ENCODE measurements at places on chromosomes 2 and 18. TPM values are rescaled to one million over a fixed set of nuclear protein-coding genes. Genes with fewer than 3 reads are reported as not detected.
A peak's percentile ranks its signal among the peaks of the same experiment; 100 is the strongest.

Gene LIMS4
- 0.96 TPM for polyA plus RNA-seq

DNA sequence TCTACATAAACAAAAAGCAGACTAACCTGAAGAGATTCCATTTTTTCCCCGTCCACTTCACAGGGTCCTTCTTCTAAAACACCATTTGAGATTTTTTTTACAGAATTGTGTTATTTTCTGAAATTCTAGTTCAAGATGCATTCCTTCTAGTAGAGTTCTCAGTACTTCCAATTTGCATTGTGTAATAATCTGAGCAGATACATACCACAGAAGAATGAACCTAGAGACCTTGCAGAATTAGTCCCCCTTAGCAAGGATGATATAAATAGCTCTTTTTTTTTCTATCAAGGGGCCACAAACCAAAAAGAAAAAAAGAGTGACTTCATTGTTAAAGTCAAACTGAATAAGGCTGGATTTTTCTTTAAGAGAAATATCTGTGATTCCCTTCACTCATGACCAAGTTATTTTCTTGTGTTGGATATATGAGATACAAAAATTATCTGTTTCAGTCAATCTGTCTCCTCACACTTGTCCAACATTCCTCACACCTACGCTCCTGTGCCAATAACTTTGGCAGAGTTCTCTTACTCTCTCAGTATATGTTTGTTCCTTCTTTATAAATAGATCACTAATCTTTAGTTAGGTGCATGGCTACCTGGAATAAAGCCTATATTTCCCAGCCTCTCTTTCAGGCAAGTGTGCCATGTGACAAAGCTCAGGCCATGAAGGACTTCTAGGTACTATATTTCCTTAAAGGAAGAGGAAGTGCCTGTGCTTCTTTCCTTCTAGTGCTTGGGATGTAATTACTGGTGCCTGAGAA, 183.5 kb downstream of the ZNF385B start:
- DNase-seq = peak; percentile 6

DNA sequence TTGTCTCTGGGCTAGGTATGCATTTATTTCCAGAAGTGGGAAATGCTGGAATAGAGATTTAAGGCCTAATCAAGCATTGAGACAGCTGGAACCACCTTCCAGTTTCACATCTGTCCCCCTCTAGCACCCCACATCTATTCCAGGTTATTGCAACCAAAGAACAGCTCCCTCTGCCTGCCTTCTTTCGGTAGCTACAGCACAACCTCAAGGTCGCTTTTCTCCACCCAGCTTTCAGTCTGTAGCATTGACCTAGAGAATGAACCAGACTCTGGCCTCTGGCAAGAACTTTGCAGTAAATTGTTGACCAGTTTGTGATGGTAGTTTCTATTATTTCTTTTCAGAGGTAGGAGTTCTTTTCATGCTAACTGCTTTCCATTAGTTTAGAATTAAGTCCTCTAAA, 484.2 kb downstream of the DLGAP1 start:
- DNase-seq = no peak

DNA sequence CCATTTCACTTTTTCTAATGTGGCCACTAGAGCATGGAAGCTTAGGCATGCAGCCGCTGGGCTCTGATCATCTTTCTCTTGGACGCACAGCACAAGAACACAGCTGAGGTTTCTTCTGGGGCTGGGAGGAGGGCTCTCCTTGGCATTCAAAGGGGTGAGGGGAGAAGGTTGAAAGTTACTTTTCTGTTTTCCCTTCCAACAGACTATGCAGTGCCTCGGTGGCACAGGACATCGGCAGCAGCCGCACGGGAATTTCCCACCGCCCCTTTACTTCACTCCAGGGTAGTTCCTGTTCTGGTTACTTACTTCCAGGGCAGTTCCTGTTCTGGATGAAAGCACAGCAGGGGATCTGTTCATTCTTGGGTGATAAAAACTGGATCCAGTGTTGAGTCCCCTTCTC, 18.9 kb upstream of the MAL start:
- DNase-seq = no peak

DNA sequence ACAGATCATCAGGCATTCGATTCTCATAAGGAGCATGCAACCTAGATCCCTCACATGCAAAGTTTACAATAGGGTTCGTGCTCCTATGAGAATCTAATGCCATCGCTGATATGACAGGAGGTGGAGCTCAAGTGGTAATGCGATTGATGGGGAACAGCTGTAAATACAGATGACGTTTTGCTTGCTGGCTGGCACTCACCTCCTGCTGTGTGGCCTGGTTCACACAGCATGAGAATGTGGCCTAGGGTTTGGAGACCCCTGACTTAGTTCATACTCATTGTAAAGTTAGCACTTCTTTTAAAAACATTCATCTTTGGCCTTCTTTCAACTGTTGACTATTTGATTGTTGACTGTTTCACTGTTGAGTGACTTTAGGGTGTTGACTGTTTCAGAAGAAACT, 8.7 kb upstream of the CHMP1B start:
- DNase-seq = no peak

Gene IL1F10
- polyA plus RNA-seq = not detected

DNA sequence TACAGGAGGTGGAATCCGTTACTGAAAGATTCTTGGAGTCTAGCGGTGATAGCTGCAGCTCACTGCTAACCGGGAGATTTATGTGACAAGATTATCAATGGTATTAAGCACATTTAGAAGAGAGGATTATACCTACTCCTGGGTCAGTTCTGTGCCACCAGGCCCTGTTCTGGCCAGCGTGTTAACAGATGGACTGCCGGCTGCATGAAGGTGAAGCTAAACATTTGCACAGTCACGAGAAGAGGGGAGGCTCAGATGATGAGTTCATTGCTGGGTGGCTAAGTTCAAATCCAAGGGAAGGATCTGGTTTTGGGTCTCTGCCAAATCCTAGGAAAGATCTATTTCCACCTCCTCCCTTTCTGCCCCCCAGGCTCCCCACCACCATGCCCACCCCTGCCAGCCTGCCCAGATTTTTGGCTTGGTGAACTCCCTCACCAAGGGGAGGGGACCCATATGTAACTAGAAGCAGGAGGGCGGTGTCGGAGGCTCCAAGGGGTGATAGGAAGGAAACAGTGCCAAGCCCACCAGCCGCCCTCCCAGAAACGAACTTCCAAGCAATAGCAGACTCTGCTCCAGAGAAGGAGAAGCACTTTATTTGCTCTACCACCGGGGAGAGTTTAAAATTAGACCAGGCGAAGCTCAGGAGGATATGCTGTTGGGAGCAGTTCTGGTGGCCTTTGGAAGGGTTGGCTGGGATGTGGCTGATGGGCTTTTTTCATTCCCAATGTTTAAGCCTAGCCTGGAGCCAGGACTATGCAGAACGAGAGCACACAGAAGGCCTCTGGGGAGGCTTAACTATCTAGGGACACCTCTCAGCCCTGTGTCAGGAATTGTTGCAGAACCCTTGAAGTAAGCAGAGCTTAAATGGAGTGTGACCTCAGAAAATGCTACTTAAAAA, 200.5 kb downstream of the KLHL29 start:
- DNase-seq = no peak

Measured in right renal cortex interstitium (tissue), 3 donors.